ENCODE measurements at places on chromosomes 1 and 21.

DNA sequence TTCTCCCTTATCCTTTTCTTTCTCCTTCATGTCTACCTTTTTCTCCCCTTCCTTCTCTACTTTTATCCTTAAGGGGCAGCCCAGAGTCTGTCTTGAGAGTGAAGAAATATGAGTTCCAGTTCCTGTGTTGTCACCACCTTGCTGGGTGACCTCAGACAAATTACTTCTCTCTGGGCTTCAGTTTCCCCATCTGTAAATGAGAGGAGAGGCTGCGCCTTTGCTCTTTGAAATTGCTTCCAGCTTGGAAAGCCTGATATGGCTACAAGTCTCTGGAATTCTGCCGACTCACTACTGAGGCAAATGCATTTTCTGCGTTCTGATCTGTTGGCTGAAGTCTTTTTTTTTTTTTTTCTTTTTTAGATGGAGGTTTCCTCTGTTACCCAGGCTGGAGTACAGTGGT lies 119.2 kb downstream of the SYF2 start:
- no peak for DNase-seq

DNA sequence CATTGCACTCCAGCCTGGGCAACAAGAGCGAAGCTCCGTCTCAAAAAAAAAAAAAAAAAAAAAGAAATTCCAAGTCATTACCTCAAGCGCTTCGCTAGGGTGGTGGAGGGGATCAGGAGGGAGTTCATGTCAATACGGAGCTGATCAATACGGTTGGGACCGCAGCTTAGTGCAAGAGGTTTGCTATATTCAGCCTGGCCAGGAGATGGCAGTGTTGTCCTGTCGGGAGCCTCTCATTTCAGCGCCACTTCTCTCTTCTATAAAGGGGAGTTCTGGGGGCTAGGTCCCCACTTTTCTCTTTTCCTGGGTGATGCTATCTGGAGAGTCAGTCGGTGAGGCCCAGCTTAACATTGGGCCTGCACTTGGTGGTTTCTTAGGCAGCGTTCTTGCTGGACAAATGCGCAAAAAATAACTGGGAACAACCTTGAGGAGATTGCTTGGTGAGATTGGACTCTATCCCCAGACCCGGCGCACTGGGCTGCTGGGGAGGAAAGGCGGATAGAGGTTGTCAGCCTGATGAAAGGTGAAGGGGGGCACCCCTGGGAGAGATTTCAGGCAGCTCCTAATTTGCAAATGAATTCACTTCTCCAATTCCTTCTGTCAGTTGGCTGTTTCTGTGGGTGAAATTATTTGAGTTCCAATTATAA lies 40.4 kb downstream of the KIAA0040 start:
- DNase-seq: peak; percentile 55

DNA sequence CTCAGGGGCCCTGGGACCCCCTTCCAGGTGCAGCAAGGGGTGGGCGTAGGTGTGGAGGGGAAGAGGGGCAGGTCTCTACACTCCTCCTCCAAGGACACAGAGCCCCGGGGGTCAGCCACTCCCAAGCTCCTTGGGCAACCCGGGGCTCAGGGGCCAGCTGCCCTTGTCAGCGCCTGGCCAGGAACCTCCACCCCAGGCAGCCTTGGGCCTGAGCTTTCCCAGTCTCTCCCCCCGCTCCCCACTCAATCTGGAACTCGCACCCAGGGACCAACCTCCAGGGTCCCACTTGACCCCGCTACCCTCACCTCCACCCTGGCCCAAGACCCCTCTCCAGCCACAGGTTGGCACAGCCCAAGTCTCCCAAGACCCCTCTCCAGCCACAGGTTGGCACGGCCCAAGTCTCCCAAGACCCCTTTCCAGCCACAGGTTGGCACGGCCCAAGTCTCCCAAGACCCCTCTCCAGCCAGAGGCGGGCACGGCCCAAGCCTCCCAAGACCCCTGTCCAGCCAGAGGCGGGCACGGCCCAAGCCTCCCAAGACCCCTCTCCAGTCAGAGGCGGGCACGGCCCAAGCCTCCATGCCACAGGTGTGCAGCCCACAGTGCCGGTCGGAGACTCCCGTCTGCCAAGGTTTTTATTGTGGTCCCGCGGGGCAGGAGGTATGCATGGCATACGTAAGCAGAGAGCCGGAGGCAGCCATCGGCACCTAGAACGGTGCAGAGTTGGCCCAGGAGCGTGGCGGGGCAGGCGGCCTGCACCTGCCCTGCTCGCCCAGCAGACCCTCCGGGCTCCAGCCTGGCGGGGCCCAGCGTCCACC lies 3.0 kb downstream of the TNFRSF4 start:
- DNase-seq: peak; percentile 12

- DNase-seq: no peak
Observed at GRCh38 chr21:42203936-42204335, 15.0 kb upstream of the ABCG1 start.

- DNase-seq: no peak
Observed at GRCh38 chr1:179441501-179441900, 75.7 kb downstream of the AXDND1 start.

GRCh38 chr1:117093091-117093534 lies 28.4 kb downstream of the TRIM45 start:
- DNase-seq: no peak

GRCh38 chr21:19011451-19011850 lies 607.9 kb upstream of the TMPRSS15 start:
- no peak for DNase-seq

GRCh38 chr1:209627027-209627731 lies 25.0 kb downstream of the LAMB3 start:
- DNase-seq: no peak

- no peak for DNase-seq
Observed at GRCh38 chr1:19029191-19030085, 73.0 kb upstream of the IFFO2 start.

GRCh38 chr1:76080552-76081079 lies 6.1 kb downstream of the ST6GALNAC3 start:
- no peak for DNase-seq

DNA sequence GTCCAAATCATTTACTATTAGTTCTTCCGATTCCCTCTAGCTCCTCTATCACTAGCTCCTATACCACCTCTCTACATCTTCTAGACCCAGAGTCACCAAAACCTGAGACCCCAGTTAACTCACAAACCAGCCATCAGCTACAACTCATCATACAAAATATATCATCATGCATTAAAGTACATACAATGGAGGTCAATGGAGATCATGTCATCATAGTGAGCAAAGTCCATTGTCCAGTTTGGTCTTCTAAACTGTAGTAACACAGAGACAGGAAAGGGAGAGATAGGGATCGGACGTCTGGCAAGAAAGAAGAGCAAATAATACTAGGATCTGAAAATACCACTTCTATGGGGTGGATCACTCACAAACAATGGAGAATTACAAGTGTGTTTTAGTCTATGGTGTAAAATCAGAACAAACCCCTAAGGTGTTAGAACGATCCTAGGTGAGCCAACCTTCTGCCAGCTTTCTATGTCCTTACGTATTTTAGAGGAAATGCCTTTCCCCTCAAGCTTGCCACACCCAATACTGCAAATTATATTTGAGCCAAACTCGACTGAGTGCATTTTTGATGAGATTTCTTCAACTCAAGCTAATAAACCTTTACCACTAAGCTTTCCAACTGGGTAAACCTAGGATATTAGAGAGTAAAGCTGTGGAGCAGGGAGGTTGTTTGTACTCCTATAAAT lies 3.9 kb downstream of the ADIPOR1 start:
- DNase-seq: no peak

GRCh38 chr1:42370876-42371549 lies 9.6 kb upstream of the RIMKLA start:
- DNase-seq: no peak

DNA sequence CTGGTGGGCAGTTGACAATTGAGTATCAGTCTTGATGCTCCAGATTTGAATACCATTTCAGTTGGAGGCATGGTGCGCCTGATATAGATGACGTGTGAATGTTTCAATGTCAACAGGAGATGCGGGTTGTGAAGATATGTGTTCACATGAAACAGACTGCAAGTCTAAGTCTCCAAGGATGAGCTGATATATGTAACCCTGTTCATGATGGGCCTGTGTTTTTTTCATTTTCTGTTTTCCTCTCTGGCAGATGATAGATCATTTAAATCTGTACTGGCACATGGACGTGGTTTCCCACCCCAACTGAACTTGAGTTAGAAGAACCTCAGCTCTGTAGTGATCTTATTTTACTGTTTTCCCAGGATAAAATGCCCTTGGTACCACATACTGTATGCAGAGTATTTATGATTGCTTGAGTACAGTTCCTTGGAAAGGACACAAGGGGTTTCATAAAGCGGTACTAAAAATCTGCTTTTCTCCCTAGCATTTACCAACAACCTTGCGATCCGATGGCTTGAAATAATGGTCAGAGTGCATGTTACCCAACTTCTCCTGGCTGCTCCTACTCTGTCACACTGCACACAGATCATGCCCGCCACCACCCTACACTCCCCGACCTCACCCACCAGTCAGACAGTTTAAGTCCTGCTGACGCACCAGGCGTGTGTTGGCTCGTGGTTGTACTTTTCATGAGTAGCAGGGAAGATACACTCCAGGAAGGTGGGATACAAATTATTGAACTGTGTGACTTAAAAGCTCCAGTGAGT lies 131.1 kb downstream of the NFIA start:
- no peak for DNase-seq

DNA sequence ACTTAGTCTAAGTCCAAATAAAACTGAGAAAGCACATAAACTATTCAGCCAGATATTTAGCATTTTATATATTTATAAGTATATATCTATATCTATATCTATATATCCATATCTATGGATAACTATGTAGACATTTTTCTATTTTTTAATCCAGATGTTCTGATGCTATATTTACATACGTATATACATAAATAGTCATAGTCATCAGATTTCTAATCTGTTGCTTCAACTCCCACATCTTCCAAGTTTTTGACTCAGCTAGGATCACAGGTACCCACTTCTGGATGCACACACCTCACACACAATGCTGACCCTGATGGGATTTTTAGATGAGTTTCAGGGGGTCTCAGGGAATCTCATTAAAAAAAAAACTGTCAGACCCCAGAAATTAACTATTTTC lies 52.2 kb upstream of the ZC3H11B start:
- DNase-seq: no peak

GRCh38 chr1:190906206-190906725 lies 428.6 kb upstream of the BRINP3 start:
- no peak for DNase-seq

DNA sequence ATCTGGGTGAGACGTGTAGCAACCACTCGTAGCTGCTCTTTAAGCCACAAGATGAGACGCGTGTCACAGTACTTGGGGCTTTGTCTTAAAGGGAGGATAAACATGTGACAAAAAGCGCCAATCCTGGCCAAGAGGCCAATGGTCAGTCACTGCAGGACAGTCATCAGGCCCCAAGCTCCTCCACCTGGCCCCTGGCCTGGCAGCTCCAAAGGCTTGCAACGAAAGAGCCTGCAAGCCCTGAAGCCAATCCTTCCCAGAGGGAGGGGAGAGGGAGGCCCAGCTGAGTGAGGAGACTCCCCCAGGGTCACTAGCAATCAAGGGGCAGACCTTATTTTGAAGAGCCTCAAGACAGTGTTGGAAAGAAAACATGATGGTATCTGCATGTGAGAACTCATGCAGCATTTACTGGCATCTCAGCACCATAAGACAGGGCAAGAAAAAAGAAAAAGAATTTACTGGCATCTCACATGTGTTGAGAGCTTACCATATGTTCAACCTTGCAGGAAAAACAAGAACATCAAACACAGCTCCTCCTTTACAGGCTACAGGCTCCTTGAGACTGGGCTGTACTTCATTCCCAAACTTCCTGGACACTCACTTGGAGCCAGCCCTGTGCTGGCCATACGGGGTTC lies 11.4 kb downstream of the GLIS1 start:
- DNase-seq: no peak

GRCh38 chr1:30330644-30331043 lies 392.7 kb downstream of the MATN1 start:
- no peak for DNase-seq

- no peak for DNase-seq
Observed at GRCh38 chr1:214310777-214311690, 30.1 kb downstream of the SMYD2 start.

DNA sequence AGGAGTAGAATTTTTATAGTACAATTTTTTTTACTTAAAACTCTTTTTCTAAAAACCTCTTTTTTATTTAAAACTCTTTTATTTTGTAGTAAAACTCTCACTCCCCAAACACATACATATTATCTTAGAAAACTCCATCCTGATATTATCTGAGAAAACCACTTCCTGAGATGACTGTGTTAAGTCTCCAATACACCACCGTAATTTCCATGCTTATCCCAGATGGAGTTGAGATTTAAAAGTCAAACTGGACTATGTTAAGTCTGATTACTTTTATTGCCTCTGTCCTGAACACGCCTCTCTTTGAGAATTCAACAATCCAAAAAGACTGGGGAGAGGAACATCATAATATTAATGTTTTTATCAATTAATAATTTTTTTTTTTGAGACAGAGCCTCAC lies 3.7 kb downstream of the SEC16B start:
- no peak for DNase-seq

DNA sequence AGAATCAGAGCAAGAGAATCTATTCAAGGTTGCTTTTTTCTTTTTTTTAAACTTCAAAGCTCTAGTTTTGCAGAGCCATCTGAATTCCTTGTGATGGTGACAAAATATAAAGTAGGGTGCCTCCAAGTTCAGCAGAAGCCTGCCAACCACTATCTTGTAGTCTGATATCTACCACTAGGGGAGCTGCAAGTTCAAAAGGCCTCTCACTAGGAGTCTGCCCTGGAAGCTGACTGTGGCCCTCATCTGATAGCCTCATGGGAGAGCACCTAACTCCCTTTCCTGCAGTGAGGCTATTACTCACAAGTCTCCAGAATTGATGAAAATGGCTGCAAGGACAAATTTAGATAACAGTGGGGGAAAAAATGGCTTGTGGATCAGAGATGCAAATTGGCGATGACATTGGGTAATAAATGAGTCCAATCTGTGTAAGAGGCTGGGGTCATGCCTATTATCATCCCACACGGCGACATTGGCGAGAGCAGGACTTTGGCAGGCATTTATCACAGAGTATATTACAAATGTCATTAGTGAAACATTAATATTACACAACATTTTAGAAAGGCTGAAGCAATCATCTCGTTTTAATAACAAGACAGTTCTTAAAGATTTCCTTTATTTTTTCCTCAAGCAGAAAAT lies 10.7 kb upstream of the ZP4 start:
- DNase-seq: no peak

GRCh38 chr1:203480525-203481084 lies 5.0 kb downstream of the PRELP start:
- peak; percentile 21 for DNase-seq

DNA sequence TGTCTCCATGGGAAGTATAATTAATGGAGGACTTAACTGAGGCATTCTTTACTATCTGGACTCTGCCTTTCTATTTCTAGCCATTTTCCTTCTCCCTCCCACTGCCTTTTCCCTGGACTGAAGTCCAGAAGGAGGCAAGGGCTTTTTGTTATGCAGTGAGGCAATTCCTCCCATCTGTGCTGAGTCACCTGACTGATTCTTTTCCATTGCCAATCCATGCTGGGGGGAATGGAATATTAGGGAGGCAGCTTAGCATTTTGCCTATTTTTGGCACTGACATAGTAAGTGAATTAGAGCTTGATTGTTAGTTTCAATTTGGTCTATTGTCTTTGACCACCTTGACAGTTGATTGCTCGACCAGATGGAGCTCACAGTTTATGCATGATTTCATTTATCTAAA lies 1000.6 kb upstream of the PRMT6 start:
- DNase-seq: no peak

- no peak for DNase-seq
Observed at GRCh38 chr21:31489726-31490125, 145.7 kb upstream of the TIAM1 start.

- DNase-seq: no peak
Observed at GRCh38 chr1:198423673-198424072, 116.8 kb downstream of the ATP6V1G3 start.

- no peak for DNase-seq
Observed at GRCh38 chr21:39461419-39461818, 9.6 kb downstream of the SH3BGR start.
